Activated CD4-positive, alpha-beta T cell treated with anti-CD3 and anti-CD28 coated beads, Interleukin-2, amount 50 U/mL, for 1 hour (primary cell): ENCODE measurements at places on chromosomes 5 and 9.
A peak's percentile ranks its signal among the peaks of the same experiment; 100 is the strongest.

DNA sequence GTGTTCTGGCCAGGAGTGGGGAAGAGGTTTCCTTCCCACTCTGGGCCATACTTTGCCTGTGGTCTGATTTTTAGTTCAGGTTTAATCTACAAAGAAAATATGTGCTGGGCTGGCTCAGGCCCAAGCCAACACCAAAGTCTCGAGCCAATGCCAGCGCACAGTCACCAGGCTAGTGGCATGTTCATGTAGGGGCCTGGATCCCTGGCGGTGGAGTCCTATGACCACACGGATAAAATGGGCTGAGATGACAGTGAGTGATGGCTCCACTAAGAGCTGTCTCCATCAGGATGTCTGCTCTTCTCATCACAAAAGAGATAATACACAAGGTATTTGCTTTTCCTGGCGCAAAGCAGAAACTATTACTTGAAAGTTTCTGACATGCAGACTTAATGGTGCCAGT lies 92.9 kb upstream of the PTPN3 start:
- no peak for DNase-seq

- DNase-seq = no peak
Measured at GRCh38 chr9:98654247-98654646, 54.5 kb downstream of the GABBR2 start.

DNA sequence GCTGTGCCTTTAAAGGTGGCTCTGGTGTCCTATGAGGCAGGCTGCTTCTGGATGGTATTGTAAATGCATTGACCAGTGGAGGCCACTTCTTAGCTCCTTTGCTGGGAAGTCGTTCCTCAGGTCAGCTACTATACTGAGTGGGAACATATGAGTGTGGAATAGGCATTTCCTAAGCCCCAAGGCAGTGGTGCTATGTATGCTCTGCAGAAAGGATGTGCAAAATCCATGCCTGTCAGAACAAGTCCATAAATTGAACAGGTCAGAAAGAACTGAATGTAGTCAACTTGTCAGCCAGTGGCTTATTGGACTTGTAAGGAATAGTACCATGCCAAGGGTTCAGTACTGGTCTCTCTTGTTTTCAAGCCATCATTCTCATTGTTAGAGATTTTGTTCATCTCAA lies 216.4 kb downstream of the CDH10 start:
- no peak for DNase-seq

DNA sequence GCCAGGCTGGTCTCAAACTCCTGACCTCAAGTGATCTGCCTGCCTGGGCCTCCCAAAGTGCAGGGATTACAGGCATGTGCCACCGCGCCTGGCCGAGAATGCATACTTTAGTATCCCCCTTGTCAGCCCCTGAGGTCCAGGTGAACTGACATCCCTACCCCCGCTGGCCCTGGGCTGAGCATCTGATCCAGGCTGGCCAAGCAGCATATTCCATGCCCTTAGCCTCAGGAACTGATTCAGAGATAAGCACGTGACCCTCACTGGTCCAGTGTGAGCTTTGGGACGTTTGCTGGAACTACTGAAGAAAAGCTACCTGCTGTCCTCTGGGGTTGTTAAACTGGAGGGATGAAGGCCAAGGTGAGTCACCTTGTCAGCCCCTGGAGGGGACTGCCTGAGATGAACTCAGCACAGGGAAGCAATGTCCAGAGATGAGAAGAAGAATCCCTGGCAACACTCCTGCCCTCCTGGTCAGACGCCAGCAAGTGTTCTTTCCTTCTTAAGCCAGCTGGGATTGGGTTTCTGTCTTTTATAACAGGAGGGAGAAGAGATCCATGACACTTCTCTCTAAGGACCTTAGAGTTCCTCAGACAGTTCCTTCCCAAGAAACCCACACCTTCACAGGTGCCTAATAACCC lies 59.1 kb upstream of the FBXW11 start:
- DNase-seq = no peak

DNA sequence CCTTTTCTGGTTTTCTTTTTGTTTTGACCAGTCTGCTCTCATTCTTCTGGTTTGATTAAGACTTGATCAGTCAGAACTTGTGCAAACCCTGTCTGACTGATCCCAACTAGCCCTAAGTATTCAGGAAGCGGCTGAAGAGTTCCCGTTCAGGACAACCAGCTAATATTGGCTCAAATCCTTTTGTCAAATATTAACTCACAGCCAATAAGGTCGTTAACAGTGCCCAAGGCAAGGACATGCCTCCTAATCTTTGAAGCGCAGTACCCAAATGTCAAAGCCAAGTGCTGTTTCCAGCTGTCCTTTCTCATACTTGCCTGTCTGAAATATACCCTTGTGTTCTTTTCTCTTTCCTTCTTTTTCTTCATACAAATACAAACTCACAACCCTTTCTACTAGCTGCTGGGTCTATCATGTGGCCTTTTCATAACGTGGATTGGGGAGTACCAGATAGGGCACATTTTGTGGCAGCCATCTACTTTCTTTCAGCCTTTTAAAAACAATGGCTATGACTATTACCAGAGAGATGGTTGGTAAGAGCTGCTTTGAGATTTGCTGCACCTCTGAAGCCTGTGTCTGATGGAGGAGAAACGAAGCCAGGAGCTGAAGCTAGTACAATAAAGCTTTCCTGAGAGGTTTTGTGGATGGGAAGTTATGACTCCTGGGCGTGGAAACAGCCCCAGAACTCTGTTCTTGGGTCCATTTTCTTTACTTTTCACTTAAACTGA lies 266.4 kb upstream of the ZNF608 start:
- no peak for DNase-seq

DNA sequence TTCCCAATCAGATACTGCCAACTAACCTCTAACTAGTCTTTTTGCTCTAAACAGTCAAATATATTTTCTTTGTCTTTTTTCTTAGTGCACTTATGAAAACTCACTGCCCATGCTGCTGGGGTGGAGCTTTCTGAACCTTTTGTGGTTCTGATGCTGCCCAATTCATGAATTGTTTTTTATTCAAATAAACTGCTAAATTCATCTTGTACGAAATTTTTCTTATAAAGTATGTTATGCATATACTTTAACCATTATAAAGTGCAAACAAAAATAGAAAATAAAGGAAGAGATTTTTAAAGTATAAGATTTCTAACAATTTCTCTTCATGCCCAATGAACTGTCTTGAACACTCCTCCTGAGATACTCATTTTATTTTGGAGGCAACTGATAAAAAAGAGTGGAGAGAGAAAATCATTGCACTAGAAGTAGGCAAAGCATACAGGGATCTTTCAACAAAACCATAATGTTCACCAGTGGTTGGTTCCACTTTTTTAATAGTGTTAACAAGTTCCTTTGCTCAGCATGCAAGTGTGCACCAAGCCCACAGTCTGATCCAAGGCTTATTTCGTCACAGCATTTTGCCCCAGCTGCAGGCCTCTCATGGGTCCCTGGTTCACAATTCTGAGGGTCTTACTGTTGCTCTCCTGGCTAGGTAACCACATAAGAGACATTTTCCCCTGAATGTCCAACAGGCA lies 6.2 kb upstream of the FYB1 start:
- DNase-seq = no peak

GRCh38 chr9:87545858-87546257 lies 48.2 kb downstream of the DAPK1 start:
- no peak for DNase-seq

DNA sequence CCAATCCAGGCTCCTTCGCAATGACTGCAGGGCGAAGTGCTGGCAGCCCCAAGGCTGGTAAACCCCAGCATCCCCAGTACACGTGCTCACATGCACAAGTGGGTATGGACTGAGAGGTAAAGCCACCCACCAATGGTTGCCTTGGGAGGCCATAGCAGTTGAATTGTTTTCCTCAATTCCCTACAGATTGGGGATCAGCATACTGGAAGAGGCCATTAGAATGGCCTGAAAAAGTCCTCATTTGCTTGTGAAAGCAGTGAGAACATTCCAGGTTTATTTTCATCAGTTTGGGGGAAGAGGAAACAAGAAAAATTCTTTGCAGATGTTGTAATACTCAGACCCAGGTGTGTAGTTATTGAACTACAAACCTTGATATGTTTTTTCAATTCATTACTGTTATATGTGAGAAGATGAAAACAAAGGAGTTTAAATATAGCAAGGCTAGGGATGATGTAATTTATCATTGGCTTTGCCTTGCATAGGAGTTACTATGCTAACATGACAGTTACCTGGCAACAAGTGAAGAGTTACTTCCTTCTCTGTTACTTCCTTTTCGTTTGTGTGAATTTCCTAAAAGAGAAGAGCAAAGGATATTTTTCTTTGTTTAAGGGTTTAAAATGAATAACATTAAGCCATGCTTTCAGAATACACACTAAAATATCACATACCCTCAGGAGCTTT lies 36.4 kb downstream of the MTMR12 start:
- DNase-seq = no peak

DNA sequence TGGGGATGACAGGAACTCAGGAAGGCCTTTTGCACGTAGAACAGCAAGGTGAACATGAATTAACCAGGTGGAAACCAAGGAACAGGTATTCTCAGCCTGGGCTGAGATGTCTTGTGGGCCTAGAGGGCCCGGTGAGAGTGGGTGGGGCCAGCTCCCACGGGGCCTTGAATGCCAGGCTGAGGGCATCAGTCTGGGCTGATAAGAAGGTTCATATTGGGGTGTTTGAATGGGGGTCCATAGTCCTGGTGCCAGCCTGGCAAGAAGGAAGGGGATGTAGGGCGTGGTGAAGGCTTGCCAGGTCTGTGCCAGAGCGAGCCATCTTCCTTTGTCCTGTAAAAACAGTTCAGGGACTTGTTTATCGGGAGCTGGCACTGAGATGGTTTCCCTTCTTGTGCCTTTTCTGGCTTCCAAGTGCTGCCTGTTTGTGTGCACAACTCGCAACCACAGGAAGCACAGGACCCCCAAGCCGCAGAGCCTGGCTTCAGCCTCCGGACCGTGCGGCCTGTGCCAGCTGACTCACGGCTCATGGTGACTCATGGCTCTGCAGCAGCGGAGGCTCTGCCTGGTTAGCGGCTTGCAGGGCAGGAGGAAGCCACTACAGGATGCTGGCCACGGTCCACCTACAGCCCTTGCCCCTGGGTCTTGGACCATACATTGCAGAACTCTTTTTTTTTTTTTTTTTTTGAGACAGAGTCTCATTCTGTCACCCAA lies 2.4 kb downstream of the CARD19 start:
- DNase-seq = peak; percentile 55

DNA sequence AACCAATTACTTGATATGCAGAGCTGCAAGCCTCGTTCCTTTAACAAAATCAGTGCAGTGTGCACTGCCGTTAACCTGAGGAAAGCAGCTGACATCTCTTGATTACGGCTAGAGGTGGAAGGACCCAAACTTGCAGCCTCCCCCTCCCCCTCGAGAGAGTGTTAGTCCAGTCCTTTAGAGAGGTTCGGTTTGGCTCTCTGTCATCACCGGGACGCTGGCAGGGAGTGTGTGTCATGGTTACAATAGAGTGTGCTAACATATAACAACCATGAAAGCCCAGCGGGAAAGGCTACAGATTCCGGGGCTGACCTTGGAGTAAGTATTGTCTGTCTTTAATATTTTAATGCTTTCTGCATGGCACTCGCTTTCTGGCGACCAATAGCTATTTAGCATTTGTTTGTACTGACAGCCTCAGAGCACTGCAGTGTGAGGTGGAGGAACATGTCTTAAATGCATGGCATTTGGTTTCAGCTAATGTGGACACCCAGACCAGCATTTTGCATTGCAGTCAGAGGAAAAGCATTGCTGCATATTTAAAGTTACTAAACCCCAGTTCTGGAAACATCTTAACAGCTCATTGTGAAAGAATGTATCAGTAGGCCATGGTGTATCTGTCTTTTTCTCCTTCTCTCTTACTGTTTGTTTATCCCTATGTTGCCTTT lies 237.5 kb downstream of the CD180 start:
- no peak for DNase-seq

- DNase-seq = no peak
Measured at GRCh38 chr9:89929673-89930480, 325.1 kb downstream of the GADD45G start.

- DNase-seq = no peak
Measured at GRCh38 chr9:121394292-121394691, 24.2 kb upstream of the STOM start.

- no peak for DNase-seq
Measured at GRCh38 chr9:4572184-4572826, 82.0 kb downstream of the SLC1A1 start.

DNA sequence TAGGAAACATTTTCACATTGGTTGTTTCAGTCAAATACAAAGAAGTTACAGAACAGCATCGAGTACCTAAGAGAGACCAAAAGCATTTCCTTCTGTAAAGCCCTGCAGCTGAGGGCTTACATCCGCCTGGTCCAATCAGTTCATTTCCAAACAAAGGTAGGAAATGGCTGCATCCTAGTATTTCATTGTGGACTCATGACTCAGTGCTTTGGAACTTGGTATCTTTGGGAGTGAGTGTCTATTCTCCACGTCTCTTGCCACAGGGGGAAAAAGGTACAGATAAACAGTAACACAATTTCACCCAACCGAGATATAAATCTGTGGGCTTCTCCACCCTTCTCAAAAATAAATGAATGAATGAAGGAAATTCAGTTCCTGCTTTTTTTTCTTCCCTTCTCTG lies 75.4 kb downstream of the NFIB start:
- no peak for DNase-seq

DNA sequence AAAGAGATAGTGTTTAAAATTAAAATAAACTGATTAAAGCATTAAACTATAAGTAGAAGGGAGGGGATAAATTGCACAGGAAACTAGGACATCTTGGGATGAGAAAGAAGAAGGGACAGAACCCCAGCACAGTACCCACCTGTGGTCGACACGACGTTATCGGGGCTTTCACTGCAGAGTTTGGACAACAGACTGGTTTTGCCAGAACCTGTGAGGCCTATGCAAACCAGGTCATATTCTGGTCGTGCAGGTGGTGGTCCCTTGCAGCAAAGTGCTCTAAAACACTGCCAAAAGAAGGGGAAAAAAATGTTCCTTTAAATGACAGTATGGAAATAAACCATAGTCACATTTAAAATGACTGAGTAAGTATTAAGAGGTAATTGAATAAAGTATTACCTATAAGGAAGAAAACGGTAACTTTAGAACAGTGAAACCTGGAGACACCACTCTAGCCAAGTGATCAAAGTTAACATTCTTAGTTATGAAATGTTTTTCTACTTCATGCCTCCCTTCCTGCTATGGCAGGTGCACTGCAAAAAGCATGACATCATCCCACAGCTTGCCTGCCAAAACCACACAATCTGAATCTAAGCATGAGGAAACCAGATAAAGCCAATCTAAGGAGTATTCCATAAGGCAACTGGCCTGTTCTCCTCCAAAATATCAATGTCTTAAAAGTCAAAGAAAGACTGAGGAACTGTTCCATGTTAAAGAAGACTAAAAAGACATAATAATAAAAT lies 138.6 kb downstream of the ARL15 start:
- DNase-seq = no peak
